ENCODE measurements at places on chromosomes 3 and 15.
A peak's percentile ranks its signal among the peaks of the same experiment; 100 is the strongest.

DNA sequence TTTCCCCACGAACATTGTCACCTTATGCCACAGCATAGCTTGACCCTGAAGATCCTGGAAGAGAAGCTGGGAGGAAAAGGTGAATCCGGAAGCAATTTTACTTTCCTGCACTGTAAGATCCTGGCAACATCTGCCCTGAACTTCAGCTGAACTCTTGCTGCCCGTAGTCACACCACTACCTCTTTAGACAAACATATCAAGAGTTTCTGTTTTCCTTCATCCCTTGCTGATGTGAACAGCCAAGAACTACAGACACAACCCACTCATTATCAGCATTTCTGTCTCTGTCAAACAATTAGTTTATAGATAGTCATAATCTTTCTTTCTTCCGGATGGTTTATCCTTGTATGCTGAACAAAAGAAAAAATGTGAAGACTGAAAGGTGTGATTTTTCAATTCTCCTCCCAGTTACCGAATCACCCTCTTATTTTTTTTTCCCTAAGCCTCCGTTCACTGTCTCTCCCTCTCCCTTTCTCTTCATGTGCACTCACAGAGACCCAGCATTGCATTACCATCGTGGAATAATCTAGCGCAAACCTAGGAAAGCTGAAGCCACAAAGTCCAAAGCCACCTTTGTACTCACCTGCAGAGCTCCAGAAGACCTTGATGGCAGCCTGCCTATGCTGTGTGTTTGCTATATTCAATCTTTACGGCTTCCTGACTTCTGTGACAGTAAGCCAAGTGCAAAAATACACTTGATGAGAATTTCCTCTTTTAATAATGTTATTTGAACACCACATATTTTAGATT, 229.2 kb downstream of the CDIN1 start:
- DNase-seq = no peak

DNA sequence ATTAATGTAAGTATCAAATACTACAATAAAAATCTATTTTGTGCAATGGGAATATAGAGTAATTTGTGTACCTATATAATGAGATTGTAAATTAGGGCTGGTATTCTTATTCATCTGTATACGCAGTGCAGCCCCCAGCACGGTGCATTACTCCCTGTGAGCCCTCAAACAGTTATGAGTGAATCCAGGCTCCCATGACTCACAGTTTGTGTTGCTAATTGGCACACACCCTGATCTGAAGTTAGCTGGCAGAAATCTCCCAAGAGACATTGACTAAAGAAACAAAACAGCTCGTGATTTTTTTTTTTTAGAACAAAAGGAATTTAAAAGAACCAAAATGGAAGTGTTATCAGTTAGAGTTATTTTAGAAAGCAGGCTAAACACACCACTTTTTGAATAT, 15.7 kb downstream of the GK5 start:
- no peak for DNase-seq

- no peak for DNase-seq
These were observed 259.0 kb downstream of the MECOM start for GRCh38 chr3:169404520-169404890.

DNA sequence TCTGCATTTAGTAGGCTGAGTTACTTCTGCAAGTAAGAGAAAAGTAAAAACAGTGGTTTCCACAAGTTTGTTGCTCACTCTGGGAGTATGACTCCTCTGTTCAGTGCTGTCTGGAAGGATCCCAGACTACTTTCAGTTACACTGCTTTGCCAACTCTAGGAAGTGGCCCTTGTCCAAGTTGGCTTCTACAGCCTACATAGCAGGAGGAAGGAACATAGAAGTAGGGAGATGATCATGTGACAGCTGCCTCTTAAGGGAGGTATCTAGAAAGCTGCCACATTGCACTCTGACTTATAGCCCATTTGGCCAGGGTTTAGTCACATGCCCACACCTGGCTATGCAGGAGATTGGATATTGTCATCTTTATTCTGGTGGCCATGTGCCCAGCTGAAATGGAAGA, 298.1 kb downstream of the NSUN3 start:
- no peak for DNase-seq

DNA sequence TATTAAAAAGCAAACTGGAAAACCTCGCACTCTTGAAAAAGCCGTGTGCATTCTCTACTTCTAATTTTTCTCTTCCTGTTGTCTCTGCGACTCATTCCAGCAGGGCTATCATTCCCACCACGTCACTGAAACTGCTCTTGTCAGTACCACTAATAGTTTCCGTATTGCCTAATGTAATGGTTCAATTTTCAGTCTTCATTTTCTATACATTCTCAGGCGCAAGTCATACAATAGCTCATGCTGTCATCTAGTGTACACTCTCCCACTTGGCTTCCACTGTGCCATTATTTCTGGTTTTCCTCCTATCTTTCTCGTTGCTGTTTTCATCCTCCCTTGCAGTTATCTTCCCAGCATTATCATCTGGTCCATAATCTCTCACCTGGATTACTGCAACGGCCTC, 160.2 kb downstream of the SPATA16 start:
- DNase-seq = no peak

GRCh38 chr3:111336511-111336910, 205.5 kb upstream of the CD96 start:
- no peak for DNase-seq

DNA sequence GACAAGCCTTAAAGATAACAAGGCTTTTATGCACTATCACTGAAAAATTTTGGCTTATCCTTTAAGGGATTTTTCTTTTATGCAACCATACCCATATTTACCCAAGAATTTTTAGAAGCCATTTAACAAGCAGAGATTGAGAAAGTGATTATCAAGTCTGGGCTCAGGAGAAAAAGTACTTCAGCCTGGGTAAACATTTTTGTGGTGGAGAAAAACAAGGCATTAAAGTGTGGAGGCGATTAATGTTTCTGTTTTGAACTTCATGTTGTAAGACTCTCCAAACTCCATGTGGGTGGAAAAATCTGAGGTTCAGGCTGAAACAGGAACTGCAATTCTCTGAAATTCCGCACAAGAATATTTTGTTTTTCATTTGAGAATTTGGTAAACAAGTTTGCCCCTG, 260.4 kb upstream of the KCNMB2 start:
- no peak for DNase-seq

GRCh38 chr3:60528651-60529050, 722.6 kb downstream of the FHIT start:
- no peak for DNase-seq

GRCh38 chr3:68876112-68876713, 56.1 kb downstream of the TAFA4 start:
- DNase-seq = peak; percentile 36

GRCh38 chr3:146217324-146217723, 33.6 kb downstream of the PLSCR4 start:
- no peak for DNase-seq

All from NCI-H2029 (cell line).